ENCODE measurements at places on chromosomes 2 and 18.

DNA sequence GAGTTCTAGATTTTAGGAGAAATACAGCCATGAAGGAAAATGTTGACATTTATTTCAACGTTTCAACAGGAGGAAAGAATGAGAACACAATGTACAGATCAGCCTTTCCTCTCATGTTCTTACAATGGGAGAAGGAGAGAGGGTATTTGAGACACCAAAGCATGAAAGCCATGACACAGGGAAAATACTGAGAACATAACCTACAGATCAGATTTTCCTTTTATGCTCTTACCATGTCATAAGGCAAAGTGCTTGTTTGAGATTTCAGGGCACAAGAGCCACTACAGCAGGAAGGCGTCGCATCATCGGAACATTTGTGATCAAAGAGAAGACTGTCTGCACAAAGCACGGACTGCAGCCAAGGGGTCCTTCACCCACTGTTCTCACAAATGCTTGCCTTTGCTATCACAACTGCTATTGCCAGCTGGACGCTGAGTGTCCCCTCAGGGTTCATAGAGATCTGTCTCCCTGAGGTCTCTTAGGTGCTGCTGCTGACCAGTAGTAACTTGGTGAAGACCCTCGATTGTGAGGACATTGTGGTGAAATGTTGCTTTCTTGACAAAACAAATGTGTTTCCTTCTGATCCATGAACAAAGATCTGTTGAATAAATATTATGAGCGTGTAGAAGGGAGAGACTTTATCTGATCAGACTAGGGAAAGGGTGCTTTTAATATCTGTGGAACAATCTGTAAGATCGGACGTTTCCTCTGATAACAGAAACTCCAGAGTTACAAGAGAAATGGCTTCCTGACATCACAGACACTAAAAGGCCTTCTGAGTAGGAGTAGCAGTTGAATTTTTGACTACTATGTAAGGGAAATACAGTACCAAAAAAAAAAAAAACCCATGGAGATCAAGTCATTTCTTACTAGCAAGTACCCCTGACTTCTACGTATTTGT, 6.4 kb upstream of the IL1RL1 start:
- no peak for DNase-seq

GRCh38 chr2:10007921-10008808, 35.2 kb upstream of the KLF11 start:
- DNase-seq: no peak

DNA sequence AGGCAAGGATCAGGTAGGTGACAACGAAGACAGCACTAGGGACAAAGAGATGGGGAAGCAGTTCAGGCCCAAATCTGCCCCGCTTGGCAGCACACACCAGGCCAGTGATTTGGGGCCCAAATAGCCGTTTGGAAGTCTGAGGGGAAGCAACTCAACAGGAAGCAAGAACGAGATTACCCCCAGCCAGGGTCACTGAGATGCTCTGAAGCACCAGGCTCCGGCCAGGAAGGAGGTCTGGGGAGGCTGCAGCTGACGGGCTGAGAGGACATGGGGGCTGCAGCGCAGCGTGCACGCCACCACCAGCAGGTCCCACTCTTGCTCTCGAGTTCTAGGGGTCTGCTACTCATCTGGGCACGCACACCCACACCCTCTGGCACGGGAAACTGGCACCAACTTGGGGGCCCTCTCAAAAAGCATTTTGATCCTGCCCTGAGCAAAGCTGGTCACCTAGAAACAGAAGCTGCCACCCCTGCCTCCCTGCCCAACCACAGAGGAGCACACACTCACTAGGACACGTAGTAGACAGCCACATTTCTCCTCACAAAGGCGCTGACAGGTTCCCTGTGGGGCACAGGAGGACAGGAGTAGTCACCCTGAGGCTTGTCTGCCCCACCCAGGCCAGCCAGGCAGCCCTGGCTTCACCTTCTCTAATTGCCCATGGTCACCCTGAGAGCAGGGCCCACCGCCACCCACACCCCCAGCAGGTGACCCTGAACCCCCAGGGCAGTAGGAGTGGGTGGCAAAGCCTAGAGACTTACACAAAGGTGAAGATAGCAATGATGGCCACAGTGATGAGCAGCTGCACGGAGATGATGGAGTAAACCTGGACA, 8.4 kb downstream of the PNKD start:
- no peak for DNase-seq

GRCh38 chr2:112660138-112660537, 14.4 kb downstream of the SLC20A1 start:
- DNase-seq: no peak

GRCh38 chr18:76391746-76392145, 103.3 kb downstream of the ZNF516 start:
- DNase-seq: no peak

GRCh38 chr2:94984964-94985575, 40.4 kb upstream of the MAL start:
- no peak for DNase-seq

DNA sequence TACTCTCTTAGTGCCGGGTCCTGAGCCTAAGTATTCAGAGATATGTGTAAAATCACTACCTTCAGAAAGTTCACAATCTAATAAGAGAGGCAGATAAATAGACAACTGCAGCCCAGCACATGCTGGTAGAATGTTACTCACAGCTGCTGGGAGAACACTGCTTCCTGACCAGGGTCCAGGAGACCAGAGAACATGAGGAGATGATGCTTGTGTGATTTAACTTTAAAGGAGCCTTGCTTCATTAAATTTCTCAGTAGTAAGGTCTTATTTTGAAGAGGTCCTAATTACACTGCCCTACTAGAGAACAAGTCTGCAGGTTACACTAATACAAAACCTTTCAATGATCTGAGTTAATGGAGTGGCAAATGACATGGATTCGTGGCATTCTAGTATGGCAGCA, 209.9 kb upstream of the TRIB2 start:
- DNase-seq: no peak

GRCh38 chr2:39128919-39129391, 8.1 kb upstream of the SOS1 start:
- no peak for DNase-seq

GRCh38 chr2:233011268-233011650, 1.8 kb downstream of the NGEF start:
- no peak for DNase-seq

- DNase-seq: no peak
Measured at GRCh38 chr2:238895361-238895882, 47.5 kb downstream of the TWIST2 start.

- DNase-seq: no peak
Measured at GRCh38 chr18:23333827-23334226, 119.3 kb upstream of the RIOK3 start.

DNA sequence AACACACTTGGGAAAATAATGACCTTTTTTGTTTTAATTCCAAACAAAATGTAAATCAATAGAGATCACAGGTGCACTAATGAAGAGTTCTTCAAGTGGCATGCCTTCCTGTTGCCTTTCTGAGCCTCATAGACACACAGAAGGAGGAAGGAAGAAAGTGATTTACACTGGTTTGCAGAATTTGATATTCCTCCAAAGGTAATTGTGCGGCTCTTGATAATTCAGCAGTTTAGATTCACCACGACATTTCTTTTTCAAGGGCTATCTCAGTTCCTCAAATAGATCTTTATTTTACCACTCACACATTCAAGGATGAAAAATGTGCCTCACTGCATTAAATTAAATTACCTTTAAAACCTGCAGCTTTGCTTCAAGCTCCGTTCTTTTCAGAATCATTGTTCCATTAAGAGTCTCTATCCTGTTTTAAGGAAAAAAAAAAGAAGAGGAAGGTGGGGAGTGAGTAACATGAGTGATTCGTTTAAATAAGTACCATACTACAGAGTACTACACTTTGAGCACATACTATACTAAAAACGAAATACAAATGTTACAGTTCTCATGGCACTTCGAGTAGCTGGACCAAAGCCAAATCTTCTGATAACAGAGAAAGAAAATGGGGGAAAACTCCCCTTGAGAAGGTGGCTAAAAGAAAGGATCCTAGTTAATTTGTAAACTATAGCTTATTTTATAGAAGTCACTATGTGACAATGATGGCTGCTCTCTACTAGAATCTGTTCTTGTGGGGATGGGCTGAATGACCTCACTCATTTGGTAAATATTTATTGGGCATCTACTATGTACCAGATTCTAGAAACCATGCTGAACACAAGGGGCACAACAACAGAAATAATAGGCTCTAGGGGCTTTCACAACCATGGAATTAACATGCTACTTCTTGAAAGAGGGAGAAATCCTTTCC, 16.6 kb downstream of the CYTIP start:
- DNase-seq: no peak

- DNase-seq: no peak
Measured at GRCh38 chr2:104856973-104857261, 3.0 kb downstream of the POU3F3 start.

DNA sequence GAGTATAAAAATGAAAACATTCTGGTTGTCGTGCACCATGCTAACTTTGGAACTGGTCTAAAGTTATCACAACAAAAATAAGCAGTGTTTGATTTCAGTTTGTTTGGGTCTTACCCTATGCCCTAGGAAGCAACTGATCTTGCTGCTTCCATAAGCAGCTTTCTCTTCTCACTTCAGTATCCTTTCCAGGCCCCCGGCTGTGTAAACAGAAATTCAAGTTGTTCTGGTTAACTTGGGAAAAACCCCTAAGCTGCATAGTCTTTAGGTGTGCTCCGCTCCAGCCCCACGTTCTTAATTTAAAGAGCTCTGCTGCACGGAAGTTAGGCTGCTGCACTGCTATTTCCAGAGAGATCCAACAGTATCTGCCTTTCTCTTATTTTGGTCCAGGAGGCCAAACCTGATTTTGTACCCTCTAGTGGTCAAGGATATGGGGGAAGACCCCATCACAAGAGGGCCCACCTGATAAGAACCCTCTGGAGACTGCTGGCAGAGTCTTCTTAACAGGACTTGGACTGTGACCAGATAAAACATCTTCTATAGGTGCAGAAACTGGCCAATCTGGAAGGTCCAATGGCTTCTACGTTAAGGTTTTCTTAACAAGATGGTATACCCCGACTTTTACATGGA, 69.1 kb downstream of the FEZ2 start:
- no peak for DNase-seq

DNA sequence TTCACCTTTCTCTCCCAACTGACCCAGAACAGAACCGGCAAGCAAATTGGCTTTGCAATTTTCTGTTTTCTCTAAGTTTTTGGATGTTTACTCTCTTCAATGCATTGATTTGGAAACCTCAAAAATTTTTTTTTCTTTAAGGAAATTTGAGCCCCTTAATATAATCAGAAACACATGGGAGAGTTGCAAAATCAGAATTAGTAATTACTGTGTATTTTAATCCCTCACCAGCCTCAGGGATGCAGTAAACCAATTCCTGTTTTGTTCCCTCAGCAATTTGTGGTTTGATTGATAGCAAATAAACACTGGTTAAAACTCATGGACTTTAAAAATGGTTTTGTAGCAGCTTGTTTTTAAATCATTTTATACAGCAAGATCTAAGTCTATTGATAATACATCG, 281.5 kb downstream of the NEDD4L start:
- no peak for DNase-seq

GRCh38 chr18:72935744-72936143, 68.0 kb upstream of the NETO1 start:
- no peak for DNase-seq

GRCh38 chr2:51624995-51625394, 593.1 kb upstream of the NRXN1 start:
- DNase-seq: no peak

DNA sequence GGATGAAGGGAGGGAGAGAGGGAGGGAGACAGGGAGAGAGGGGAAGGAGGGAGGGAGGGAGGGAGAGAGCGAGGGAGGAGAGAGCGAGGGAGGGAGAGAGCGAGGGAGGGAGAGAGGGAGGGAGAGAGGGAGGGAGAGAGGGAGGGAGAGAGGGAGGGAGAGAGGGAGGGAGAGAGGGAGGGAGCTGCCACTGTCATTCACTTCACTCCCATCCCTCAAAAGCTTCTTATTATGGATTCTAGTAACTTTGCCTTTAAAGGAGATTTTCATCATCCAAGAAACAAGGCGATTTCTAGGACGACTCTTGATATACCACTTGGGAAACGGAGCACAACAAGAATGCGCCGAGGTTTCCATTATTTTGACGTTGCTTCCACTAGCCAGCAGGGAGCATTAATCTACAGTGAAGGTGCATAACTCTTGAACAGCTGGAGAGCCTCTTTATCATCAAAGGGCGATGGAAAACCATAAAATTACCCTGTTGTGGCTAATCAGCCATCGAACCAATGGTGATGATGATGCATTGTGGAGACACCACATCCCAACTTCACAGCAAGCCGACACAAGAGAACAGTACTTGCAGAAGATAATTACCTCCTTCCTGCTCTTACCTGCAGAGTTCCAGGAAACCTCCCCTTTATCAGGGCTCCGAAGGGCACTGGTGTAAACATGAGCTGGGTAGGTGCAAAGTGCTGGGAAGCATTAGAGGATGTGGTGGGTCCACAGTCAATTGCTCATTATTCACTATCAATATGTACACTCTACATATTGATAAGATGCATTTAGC, 130.5 kb downstream of the EIPR1 start:
- no peak for DNase-seq

DNA sequence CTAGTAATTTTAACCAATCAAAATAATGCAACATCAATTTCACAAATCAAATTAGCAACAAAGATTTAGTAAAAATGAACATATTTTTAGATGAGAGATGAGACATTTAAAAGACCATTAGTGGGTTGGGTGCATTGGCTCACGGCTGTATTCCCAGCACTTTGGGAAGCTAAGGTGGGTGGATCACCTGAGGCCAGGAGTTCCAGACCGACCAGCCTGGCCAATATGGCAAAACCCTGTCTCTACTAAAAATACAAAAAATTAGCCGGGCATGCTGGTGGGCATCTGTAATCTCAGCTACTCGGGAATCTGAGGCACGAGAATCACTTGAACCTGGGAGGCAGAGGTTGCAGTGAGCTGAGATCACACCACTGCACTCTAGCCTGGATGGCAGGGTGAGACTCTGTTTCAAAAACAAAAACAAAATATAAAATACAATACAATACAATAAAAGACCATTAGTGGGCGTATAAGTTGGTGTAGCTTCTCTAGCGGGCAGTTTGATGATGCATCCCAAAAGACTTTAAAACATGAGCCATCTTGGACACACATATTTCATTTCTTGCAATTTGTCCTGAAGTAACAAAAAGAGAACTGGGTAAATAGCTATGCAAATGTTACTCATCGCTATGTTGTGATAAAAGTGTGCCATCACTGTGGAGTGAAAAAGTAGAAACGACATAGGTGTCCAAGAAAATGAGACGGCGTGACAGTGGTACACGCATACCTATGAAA, 101.8 kb downstream of the COL6A3 start:
- no peak for DNase-seq

All from NCI-H187 treated with DMSO at 0.1 percent for 48 hours (cell line).